ENCODE measurements at places on chromosomes 13 and 19.

DNA sequence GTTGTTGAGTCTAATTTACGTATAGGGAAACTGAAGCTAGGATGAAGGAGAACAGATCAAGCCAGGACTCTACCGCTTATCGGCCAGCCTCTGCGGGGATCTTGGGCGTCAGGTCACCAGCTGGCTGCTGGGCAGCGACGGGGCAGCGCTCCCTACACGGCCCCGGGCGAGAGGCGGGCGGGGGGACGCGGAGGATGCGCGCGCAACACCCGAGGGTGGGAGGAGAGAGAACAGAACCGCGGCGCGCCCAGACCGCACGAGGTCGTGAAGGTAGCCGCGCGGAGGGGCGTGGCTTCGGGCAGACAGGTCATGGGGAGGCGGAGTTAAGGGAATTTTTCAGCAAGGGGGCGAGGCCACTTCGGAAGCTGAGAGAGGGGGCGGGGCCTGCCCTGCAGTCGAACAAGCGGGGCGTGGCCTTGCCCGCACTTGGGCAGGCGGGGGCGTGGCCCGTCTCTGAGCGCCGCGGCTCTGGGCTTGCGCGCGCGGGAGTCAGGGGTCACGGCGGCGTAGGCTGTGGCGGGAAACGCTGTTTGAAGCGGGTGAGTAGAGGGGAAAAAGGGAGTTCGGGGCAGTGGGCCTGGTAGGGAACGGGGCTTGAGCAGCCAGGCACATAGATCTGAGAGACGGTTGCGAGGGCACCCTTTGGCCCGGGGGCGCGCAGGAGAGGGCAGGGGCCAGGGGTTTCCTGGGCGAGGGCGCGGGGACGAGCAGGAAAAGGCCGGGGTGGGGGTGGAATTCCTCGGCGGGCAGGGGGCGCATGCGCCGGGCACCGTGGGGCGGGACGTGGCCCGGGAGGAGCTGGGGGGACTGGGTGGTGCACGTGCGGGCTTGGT is at the start of gene POLD1:
POLD1 (plus strand) TSS at position 496 of the 833 bp plus-strand sequence. CDS start 14,505 bp downstream, outside the sequence.
- DNase-seq, result peak; percentile 99

GRCh38 chr13:97019236-97019635 is 25.0 kb upstream of the OXGR1 start:
- no peak for DNase-seq

DNA sequence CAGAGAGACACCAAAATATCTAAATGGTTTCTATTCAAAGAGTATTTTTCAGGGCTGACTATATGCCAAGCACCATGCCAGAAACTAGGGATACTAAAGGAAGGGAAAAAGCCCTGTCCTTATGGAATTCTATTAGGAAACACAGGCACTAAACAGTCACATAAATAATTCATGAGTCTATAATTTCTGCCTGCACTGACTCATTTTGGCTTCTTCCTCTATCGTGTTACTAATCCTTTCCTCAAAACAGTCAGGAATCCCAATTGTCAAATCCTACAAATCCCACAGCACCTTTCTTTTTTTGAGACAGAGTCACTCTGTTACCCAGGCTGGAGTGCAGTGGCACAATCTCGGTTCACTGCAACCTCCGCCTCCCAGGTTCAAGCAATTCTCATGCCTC is 29.2 kb downstream of the XPO4 start:
- DNase-seq, result no peak

DNA sequence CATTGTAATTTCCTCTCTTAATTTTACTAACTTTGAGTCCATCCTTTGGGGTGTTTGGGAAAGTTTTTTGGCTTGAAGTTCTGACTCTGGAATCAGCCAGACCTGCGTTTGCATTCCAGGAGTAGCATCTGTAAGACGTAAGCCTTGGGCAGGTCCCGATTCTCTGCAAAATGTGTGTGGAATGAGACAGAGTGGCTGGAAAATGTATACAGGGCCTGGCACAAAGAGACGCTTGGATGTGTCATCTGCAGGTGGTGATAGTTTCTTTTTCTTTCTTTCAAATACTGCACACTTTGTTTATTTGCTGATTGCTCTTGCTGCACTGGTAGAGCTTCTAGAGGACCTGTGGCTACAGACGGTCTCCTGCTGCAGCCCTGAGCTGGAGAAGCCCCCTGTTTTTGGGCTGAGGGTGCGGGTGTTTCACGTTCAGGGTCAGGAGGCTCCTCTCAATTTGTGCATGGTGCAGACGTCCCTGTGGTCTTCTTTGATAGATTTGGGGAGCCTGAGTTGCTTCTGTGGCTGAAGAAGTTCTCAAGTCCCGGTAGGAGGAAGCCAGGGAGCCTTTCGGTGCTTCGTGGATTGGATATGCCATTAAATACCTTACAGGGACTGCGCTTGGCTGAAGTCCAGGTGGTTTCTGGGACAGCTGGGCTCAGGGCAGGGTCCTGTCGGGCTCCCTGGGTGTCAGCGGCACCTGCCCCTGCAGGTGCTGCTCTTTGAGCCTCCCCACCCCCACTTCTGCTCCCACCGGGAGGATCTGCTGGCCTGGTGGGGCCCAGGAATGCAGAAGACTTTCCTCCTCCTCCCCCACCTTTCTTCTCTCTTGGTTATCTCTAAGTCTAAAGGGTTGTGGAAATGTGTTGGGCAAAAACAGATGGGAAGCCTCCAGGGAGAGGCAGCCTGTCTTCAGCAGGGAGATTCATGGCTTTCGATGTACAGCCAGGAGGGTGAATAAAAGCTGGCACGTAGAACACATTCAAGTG is 44.0 kb upstream of the GAS6 start:
- no peak for DNase-seq

GRCh38 chr13:27012482-27013197 is 159.0 kb downstream of the USP12 start:
- no peak for DNase-seq

DNA sequence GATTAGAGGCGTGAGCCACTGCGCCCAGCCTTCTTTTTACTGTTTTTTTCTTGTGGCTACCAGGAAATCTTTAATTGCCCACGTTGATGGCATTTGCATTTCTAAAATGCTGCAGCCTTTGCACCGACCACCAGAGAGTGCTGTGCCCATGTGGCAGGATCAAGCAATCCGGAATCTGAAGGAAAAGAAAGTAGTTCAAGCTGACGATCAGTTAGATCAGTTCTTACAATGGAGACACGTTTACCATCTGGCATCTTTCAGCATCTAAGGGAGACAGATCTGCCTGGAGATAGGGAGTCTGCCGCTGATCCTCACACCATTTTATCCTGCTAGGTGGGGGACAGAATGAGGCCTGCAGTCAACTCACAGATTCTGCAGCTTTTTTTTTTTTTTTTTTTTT is 19.9 kb downstream of the TINCR start:
- DNase-seq, result no peak
